ENCODE measurements at places on chromosomes 16 and 17. TPM values are rescaled to one million over a fixed set of nuclear protein-coding genes. Genes with fewer than 3 reads are reported as not detected.

DNA sequence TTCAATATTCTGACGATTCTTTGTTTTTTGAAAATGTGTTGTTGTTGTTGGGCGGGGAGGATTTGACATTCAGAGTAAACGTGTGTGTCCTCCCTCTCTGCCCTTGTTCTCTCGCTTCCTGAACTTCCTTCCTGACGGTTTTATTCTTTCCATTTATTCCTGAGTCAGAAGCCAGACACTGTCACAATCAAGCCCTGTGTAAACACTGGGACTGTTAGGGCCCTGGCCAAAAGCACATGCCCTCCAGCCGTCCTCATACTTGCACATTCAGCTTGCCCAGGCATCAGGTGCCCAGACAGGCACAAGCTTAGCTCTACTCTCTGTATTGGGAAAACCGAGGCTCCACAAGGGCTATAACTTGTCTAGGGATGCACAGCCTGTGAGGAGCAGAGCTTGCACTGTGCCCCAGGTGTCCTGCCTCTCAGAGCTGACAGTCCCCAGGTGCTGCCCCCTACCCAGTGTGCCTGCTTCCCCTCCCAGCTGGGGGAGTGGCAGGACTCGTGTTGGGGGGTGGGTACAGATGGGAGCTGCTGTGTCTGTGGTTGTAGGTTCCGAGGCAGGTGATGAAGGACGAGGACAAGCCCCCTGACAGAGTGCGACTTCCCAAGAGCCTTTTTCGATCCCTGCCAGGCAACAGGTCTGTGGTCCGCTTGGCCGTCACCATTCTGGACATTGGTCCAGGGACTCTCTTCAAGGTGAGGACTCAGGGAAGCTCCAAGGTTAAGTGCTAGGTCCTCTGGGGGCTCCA lies 9.7 kb downstream of the ADGRG3 start:
- DNase-seq, result no peak

GRCh38 chr17:43812396-43813265 lies 20.3 kb downstream of the MPP3 start:
- no peak for DNase-seq

- no peak for DNase-seq
These were observed 19.7 kb upstream of the ARHGAP17 start for GRCh38 chr16:25034911-25035310.

The NOL11 gene
- 32.6 TPM for total RNA-seq

The PMP22 gene
- total RNA-seq, result 112 TPM
